ENCODE measurements at places on chromosomes 6 and 20. TPM values are rescaled to one million over a fixed set of nuclear protein-coding genes. Genes with fewer than 3 reads are reported as not detected.

DNA sequence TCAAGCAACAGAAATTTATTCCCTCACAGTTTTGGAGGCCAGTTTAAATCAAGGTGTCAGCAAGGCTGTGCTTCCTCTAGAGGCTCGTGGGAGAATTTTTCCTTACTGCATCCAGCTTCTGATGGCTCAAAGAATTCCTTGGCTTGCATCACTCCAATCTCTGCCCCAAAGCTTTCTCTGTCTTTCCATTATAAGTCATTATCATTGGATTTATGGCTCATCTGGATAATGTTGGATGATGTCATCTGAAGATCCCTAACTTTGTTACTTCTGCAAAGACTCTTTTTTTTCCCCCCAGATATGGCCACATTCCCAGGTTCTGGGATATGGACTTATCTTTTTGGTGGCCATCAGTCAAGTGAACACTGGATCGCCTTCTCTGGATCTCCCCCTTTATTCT, 146.3 kb upstream of the B3GAT2 start:
- DNase-seq: no peak

Gene VWA7
- total RNA-seq: not detected

DNA sequence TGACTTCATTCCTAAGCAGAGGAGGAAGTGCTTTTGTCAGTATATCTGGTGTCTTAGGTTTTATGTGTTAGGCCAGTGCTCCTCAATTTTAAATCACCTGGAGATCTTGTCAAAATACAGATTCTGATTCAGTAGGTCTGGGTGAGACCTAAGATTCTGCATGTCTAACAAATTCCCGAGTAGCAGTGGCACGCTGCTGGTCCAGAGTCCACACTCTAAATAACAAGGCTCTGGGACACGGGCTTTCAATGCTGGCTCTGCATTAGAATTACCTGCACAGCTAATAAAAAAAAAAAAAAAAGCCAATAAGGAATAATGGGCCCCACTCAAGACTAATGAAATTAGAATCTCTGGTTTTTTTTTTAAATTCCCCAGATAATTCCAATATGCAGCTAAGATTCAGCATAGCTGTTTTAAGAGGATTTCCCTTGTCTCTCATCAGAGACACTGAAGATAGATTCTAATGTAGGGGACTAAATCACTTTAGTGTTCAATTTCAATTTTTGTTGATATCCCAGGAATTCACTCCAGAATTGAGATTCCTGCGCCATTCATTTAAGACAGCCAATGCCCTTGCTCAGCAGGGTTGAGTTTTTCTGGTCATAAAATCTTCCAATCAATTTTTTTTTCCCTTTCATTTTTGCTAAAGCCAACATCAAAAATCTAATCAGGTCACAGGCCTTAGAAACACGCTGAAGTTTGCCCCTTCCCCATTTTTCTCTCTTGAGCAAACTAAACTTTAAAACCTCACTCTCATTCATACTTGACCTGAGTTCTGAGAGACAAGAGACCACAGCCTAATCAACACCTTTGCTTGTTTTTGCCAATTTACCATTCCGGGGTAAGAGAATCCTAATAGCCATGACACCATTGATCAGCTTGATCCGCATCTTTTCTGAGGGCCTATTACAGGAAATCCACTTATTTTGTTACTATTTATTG, 2.4 kb downstream of the TDP2 start:
- DNase-seq: no peak

Gene SYTL3
- 6.9 TPM for total RNA-seq

GRCh38 chr6:53858913-53859312, 64.1 kb downstream of the LRRC1 start:
- DNase-seq: no peak

Gene ANGPT4
- not detected for total RNA-seq

Gene CDH4
- 0.31 TPM for total RNA-seq
